ENCODE measurements at places on chromosomes 6 and 20.

DNA sequence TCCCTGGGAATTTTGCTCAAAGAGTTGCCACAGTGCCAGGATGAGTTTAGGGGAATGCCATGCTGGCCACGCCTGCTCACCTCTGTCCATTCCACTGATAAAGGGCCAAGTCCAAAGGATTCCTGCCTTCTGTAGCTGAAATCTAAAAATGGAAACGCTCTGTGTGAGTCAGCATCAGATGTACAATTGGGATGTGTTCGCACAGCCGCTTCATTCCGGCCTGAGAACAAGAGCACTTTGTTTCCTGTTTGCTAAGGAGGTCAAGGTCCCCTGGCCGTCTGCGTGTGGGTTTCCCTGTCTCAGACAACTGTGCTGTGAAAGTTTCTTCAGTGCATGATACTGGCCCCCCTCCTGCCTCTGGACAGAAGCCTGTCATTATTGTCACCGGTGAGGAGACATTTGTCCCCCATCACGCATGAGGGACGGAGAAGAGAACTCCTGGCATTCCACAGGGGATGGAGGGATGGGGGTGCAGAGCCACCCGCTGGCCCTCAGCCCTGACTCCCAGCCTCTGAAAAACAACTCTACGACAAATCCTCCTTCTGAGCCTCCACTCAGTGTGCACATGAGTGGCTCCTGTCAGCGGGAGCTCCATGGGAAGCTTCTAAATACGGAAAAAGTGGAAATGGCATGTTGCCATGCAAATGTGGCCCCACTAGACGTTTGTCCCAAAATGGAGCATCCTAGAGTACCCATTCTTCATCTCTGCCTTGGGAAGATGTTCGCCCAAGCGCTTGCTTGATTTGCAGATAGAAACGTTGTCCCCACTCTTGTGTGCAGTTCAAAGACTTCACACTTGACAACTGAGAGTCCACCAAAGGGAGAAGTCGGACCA, 143.5 kb upstream of the AFDN start:
- DNase-seq = peak; percentile 97

DNA sequence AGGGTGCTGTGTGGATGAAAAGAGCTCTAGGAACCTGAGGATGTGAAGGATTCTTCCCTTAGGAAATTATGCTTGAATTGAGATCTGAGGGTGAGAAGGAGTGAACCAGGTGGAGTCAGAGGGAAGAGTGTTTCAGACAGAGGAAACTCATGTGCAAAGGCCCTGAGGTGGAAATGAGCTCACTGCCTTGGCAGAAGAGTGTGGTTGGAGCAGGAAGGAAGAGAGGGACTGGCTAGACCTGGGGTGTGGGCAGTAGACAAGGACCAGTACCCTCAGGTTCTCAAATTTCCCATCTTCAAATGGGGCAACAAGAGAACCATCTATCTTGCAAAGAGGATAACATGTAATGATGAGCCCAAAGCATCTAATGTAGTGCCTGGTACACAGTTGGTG, 24.0 kb upstream of the GTSF1L start:
- no peak for DNase-seq

DNA sequence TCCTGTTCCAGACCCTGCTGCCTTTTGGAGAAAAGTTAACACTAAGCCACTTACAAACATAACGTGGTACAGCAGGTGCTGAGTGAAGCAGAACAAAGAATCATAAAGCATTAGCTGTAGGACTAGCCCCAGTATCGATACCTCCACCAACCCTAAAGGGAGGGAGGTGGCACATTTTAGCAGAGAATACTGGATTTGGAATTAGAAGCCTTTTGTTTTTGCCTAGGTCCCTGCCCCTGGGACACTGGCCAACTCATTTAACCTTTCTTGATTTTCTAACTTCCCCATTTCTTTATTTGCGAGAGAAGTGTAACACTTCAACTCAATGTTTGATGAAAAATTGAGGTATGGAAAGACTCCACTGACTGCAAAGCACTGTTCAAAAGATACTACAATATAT, 93.5 kb downstream of the B3GAT2 start:
- DNase-seq = no peak

DNA sequence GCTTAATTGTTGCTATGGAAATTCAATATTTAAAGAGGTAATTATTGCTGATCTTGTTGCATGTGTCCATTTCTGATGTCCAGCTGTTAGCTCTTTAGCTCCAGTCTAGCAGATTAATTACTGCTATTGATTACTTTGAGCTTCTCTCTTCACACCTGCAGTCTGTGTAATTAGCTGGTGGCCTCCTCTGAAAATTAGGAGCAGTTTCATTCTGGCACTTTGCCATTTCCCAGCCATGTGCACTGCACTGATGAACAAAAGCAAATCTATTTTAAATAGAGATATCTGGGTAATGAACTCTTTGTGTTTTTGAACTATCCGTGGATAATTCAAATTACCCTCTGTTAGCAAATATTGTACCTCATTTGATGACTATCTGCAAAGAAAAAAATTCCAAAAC, 275.9 kb downstream of the RNF144B start:
- DNase-seq = no peak

- peak; percentile 13 for DNase-seq
Measured at GRCh38 chr20:25668446-25668845, 28.2 kb downstream of the ZNF337 start.

DNA sequence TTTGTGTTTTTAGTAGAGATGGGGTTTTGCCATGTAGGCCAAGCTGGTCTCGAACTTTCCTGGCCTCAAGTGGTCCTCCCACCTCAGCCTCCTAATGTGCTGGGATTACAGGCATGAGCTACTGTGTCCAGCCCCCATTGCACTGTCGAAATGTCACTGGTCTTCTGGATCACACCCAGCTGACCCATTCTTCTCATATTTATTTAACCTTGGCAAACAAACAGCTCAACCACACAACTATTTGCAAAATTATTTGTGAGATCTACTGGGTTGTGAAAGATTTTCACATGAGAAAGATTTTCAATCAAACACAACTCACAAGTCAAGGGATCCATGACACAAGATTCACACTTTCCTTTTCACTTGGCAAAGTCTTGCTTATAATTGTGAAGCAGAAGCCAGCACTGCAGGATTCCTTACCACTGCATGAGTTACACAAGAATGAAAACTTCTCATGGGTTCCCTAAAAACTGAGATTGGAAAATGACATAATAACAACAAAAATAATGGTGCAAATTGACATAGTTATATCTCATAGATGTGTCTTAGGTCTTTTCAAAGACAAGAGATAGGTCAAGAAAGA, 2.0 kb upstream of the CST9L start:
- no peak for DNase-seq

DNA sequence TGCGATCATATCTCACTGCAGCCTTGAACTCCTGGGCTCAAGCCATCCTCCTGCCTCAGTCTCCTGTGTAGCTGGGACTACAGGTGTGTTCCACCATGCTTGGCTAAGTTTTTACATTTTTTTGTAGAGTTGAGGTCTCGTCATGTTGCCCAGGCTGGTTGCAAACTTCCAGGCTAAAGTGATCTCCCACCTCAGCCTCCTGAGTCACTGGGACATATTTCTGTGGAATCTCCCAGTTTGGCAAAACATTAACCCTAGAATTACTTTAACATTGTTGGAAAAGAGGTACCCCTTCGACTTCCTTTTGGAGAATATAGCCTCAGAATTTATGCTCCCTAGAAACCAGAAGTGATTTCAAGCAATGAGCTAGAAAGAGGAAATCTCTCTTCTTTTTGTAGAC, 57.2 kb downstream of the SHLD1 start:
- no peak for DNase-seq

DNA sequence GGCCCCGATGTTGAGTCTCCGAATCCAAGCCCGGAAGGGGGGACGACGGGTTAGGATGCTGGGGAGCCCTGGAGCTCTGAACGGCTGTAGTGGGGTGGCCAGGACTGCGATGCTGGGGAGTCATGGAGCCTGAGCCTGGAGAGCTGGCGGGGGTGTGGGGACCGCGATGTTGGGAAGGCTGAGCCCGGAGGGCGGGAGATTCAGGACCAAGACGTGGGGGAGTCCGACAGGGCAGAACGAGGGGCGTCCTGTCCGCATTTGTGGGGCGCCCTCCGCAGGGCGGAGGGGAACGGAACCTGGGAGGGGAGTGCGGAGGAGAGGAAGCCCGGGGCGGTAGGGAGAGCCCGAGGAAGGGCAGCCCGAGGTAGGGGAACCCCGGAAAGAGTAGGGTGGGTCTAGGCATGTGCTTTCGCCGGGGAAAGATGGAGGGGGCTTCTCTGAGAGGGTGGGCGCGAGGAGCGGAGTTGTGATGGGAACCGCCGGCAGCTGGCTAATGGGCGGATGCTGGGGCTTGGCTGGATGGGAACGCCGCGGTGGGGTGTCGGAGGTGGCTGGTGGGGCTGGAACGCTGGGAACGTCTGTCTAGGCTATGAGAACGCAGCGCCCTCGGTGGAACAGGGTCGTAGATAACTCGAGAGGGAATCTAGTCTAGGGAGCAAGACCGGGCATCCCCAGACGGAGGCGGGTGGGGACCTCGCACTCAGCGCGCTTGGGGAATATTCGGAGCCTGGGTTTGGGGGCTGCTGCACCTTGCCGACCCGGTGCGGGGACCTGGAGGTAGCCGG, 684 bp downstream of the PAQR8 start:
- DNase-seq = no peak

DNA sequence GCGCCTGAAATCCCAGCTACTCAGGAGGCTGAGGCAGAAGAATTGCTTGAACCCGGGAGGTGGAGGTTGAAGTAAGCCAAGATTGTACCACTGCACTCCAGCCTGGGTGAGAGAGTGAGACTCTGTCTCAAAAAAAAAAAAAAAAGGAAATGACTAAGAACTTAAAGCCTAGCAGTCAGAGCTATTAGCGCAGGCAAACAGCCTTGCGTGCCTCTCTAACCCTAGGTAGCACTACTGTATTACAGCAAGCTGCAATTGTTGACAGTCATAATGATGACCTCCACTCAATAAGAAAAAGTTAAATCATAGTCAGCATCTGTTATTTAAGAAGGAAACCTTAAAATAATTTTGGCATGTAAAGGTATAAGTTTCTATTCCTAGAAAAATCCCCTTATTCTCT, 14.4 kb downstream of the GSS start:
- peak; percentile 37 for DNase-seq

DNA sequence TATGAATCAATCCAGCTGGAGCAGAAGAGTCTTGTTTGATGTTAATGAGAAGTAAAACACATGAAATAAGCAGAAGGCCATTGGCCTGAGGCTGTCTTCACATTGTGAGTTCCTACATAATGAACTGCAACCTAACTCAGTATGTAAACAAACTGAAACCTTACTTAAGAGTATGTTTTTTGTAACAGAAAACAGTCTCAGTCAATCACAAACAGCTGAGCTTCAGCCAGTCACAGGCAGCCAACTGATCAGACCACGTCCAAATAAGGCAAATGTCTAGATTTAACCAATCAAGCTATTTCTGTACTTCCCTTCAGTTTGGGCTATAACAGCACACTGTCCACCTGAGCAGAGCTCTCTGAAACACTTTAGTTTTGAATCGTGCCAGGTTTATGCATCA, 234.7 kb downstream of the TRDN start:
- DNase-seq = no peak

DNA sequence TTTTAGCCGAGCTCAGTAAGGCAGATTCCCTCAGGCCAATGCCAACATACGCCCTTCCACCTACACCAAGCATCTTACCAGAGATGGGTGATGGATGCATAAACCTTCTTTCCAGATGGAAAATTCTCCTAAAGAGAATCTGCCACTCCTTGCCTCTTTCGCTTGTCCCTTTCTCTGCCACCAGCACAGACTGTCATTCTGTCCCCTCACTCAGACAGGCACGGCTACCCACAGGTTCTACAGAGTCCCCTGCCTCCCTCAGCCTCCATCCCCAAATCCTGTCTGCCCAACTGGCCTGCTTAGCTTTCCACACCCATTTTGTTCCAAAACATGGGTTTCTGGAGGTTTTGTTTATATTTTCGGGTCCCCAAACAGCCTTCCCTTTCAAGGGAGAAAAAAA, 12.7 kb upstream of the FOXF2 start:
- no peak for DNase-seq

- DNase-seq = no peak
Measured at GRCh38 chr20:61310954-61311353, 58.9 kb downstream of the CDH4 start.

- no peak for DNase-seq
Measured at GRCh38 chr20:22339946-22340345, 244.4 kb downstream of the FOXA2 start.

GRCh38 chr6:44105146-44105545, 22.1 kb downstream of the MRPL14 start:
- peak; percentile 33 for DNase-seq

DNA sequence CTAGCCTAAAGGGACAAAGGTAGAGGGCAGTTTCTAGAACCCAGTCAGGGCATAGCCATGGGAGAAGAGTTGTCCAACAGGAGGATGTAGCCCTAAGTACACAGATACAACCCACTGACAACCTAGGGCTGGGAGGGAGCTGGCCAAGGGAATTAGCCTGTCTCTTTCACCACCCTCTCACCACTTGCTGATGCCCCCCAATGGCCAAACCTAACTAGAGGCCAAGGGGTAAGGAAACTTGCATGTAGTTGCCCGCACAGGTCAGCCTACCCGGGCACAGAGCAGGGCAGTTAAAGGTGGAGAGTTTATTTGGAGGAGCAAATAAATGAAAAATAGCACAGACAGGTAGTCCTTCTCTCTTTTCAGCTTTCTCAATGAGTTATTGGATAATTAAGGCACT, 143.3 kb downstream of the LRFN2 start:
- DNase-seq = no peak

- DNase-seq = peak; percentile 24
Measured at GRCh38 chr6:107319906-107320530, 139.3 kb downstream of the PDSS2 start.

GRCh38 chr20:50799890-50800550, 5.2 kb downstream of the BCAS4 start:
- DNase-seq = no peak

GRCh38 chr6:161301338-161301737, 27.5 kb upstream of the AGPAT4 start:
- peak; percentile 87 for DNase-seq

DNA sequence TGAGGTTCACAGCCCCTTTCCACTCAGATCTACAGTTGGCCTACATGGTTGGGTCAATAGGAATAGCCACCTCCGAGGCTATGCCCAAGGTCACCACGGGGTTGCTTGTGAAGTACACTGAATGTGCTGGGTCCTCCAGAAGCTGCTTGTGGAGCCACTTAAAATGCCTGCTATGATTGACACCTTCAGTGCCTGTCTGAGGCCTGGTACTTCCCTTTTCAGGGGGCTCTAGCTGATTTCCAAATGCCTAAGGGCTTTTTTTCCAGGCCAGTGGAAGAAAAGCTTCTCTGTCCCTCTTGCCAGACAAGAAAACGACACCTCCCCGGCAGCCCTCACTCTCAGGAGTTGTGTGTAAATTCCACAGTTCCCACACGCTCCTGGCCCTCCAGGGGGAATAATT, 6.3 kb upstream of the NXT1 start:
- DNase-seq = no peak
